ENCODE measurements at places on chromosomes 2 and 18.

DNA sequence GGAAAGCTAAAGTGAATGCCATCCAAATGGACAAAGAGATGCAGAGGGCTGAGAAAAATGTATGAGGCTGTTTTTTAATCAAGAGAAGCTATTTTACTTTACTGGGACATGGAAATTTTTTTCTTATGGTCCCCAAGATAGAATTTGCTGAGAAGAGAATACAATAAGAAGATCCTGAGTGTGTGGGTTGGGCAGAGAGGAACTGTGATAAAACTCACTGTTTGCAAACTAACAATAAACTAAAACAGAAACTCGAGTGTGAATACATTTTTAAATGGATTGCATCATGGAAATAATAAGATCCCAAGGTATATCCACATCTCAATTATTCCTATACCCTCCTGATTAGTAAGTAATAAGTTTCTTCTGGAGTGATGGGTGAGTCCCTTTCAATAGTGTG lies 4.4 kb downstream of the NEB start:
- no peak for DNase-seq

DNA sequence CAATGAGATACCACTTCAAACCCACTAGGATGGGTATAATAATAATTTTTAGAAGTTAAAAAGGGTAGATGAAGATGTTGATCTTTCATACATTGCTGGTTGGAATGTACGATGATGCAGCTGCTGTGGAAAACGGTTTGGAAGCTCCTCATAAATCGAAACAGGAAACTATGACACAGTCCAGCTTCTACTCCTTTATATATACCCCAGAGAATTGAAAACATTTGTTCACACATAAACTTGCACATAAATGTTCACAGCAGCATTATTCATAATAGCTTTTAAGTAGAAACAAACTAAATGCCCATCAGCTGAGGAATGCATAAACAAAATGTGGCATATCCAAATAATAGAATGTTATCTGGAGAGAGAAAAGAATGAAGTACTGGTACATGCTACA lies 95.0 kb downstream of the STRADB start:
- no peak for DNase-seq

GRCh38 chr18:55012008-55012407 lies 52.7 kb upstream of the CCDC68 start:
- DNase-seq: no peak

GRCh38 chr2:20629181-20629580 lies 21.7 kb downstream of the HS1BP3 start:
- no peak for DNase-seq

DNA sequence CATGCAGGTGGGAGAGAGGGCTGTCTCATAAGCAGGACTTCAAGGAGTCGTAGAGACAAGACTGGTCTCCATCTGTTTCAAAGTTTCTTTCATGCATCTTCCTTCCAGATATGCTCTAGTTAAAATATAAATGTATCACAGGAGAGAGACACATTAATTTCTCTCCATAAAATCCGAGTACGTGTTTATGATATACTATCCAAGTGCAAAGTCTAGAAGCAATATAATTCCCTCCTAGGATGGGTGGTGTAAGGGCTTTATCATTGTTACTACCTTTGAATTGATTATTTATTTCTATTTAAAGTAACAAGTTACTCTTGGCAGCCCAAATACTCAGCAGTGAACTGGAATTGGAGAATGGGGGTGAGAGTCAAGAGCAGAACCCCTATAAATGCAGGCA lies 172.3 kb downstream of the LRRTM1 start:
- no peak for DNase-seq
